ENCODE measurements at places on chromosomes 6 and 20.

GRCh38 chr6:37960139-37960935, 140.8 kb downstream of the ZFAND3 start:
- no peak for DNase-seq

DNA sequence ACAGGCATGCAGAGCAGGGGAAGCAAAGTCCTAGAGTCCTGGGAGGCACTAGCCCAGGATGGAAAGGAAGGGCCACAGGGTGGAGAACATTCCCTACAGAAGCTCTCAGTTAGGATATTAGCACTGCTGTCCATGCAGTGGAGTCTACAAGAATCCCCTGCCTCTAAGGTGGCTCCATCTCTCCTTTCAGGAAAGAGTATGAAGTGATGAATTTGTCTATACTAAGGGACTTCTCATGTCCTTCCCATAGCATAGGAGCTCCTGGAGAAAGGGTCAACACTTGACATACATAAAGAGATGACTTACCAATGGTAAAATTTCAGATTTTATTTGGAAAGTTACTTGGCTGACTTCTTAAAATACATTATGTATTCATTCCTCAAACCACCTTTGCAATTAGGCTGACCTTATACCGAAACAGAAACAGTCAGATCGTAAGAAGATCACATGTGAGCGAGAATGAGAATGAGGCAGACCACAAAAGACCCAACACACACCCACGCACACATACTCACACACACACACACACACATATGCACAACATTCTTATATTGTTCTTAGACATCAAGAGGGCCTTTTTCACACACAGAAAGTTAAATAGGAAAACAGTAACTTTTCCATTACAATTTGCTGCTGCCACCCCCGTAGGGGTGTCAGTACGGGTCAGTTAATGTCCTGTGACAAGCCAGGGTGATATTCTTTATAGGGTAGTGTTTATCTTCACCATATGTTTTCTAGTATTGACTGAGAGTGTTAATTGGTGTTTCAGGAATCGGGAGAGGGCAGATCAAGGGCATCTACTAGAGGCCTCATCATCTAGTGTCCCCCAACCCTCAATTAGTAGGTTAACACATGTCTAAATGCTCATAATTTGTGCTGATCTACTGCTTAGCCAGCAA, 159.4 kb downstream of the FAXC start:
- DNase-seq = no peak

DNA sequence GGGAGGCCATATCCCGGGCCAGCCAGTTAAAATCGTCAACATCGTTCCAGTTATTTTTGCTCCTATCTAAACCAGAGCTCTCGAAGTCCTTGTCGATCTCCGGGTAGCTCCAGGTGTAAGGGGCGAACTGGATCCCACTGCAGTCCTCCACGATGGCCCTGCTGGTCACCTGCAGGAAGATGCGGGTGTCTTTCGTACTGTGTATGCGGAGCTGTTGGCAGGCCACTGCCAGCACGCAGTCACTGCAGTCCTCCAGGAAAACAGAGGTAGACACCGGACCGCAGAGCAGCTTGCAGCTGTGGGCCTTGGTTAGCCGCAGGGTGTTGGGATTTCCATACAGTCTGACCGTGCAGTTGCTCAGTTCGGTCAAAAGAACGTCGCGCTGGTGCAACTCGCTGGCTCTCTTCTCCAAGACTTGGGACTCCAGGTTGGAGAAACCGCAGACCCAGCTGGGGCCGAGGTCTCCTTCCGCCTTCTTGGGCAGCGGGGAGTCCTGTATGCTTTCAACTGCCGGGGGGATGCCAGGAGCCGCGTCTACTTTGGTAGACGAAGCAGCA, 742 bp downstream of the TBCC start:
- no peak for DNase-seq

- no peak for DNase-seq
These were observed 62.3 kb upstream of the TRAF3IP2 start for GRCh38 chr6:111667931-111668330.

DNA sequence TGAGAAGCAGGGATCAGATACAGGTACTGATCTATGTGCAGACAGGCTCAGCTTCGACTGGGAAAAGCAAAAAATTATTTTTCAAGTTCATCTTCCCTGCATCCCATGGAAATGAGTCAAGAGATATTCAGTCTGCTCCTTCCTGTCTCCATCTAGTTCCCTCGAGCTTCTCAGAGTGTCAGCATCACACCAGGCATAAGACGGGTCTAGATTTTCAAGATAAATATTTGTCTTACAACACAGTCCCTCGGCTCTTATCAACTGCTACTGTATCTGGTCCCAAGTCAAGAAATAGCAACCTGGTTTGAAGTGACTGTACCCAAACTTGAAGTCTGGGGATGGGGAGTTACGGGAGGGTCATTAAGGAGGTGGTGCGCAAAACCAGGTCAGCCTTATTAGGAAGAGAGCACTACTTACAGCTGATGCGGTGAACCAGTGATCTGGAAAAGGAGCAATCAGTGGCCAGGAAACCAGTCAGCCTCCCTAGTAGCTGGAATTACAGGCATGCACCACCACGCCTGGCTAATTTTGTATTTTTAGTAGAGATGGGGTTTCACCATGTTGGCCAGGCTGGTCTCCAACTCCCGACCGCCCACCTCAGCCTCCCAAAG, 29.7 kb downstream of the ZMYND8 start:
- no peak for DNase-seq

- DNase-seq = no peak
These were observed 11.8 kb downstream of the ADTRP start for GRCh38 chr6:11766589-11767450.

GRCh38 chr6:34912715-34913464, 23.8 kb downstream of the ANKS1A start:
- DNase-seq = no peak

DNA sequence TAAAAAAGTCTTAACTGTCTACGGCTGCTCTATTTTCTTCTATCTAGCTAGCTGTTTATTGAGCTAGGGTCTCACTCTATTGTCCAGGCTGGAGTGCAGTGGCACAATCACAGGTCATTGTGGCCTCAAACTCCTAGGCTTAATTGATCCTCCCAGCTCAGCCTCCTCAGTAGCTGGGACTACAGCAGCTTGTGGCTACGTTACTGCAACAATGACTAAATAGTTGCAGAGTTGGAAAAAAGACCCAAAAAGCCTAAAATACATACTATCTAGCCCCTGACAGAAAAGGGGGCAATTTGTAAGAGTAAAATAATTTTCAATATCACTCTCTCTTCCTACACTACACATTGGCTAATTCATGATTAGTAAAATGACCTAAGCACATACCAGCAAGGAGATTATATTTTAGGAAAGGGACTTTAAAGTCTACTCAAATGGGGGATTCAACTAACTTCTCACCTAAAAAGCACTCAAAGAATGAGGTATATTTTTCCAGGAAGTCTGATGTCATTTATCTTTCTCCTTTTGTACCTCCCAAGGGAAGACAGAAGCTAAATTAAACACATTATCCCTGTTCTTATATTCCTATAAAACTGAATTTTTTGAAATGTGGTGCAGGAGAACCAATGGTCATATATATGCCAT, 82.8 kb downstream of the ZMYND8 start:
- no peak for DNase-seq

- DNase-seq = no peak
These were observed 130.5 kb downstream of the ZFP64 start for GRCh38 chr20:52060794-52061714.

DNA sequence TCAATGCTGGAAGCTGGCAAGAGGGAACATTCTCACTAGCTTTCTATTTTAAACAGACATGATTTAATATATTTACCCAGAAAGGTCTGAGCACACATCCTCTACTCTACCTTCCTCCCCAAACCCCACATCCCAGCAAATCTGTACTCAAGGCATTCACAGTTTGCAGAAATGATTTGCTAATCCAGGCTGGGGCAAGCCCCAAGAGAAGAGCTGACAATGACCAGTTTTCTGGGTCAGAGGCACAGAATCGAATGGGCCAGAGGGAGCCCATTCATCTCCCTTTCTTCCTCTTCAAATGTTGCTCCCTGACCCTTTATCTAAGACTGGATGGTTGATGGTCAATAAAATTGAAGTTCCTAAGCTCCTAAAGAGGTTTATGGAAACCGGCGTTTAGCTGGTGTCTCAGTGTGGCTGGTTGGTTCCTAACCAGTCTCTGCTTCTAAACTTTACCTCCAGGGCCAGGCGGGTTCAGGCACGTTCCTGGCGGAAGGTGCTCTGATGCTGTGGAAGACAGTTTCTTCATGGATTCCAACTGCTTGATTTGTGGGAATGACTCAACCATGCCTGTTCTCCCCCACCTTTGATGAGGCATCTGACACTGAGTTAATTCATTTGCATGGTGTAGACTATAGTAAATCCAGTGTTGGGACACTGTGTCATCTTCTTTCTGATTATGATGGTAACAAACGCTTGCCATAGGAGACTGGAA, 96.4 kb upstream of the IYD start:
- no peak for DNase-seq

GRCh38 chr6:129022011-129022553, 139.1 kb downstream of the LAMA2 start:
- DNase-seq = no peak

DNA sequence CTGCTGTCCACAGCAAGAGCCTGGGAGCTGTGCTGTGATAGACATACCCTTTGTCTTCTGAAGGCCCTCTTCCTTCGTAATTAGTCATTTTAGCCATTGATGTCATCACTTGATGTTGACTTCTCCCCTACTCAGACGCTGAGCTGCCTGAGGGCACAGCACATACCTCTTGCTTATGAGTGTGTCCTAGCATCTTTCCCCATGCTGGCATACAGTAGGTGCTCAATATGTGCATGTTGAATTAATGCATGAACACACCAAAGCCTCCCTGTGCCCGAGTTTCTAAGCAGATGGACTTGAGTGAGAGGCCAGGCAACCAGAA, 35.8 kb upstream of the FAM83D start:
- DNase-seq = no peak

- no peak for DNase-seq
These were observed 3.2 kb downstream of the OLIG3 start for GRCh38 chr6:137490961-137491360.

DNA sequence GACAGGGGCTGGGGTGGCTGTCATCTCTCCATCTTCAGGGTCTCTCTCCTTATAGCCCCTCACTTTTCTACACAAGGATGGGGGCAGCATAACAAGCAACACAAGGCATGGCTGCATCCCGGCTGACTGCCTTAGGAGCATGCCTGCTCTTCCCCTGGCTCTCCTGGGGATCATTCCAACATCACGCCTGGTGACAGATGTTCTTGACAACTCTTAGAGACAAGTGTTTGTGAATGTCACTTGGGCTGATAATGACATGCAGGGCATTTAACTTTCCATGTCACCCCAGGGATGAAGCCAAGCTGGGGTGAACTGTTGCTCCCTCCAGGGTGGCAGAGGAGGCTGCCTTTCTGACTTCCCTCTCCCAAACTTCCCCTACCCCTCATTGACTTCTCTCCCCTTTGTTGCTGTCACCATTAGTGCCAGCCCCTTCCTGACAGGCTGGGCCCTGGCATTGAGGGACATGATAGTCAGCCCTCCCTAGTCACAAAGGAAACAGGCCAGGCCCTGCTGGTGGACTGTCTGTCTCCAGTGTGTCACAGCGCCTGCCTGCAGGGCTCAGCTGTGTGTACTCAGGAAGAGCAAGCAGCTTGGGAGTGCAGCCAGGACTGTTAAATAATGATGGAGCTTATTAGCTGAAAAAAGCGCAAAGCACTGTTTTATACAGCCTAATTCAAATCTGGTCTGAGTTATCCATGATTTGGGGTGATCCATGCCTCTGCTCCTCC, 161.8 kb downstream of the LRFN2 start:
- DNase-seq = no peak

DNA sequence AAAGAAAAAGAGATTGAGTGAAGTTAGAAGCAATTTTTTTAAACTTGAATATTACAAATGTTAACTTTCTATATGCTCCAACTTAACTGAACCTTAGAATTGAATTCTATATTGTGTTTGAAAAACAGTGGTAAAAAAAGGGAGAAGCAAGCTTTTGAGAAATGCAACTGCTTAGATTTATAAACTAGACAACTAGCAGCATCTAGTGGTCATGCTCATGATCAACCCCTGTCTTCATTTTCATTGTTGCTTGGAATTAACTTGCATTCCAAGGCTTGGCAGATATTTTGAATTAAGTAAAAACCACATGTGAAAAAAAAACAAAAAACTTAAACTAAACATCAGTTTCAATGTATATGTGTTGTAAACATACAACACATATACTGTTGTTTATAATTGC, 113.1 kb downstream of the C6orf58 start:
- no peak for DNase-seq

GRCh38 chr6:17179530-17180073, 77.8 kb downstream of the STMND1 start:
- DNase-seq = no peak

- DNase-seq = no peak
These were observed 65.7 kb downstream of the PSMG4 start for GRCh38 chr6:3324262-3324942.

- DNase-seq = no peak
These were observed 12.1 kb downstream of the TFAP2A start for GRCh38 chr6:10402648-10403311.

GRCh38 chr6:168032005-168032760, 34.7 kb downstream of the KIF25 start:
- no peak for DNase-seq

GRCh38 chr6:46612645-46613044, 40.0 kb downstream of the CYP39A1 start:
- no peak for DNase-seq

DNA sequence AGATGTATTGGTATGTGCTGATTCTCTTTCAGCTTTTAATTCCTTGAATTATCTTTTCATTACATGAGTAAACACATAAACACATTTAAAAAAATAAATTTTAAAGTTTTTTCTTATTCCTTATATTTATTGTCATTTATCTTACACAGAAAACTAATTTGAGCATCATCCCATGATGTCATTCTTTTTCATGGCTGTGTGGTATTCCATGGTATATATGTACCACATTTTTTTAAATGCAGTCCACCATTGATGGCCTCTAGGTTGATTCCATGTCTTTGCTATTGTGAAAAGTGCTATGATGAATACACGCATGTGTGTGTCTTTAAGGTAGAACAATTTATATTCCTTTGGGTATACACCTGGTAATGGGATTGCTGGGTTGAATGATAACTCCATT, 33.3 kb downstream of the OTOR start:
- DNase-seq = no peak

GRCh38 chr6:138692978-138693909, 80.3 kb upstream of the CCDC28A start:
- DNase-seq = no peak

DNA sequence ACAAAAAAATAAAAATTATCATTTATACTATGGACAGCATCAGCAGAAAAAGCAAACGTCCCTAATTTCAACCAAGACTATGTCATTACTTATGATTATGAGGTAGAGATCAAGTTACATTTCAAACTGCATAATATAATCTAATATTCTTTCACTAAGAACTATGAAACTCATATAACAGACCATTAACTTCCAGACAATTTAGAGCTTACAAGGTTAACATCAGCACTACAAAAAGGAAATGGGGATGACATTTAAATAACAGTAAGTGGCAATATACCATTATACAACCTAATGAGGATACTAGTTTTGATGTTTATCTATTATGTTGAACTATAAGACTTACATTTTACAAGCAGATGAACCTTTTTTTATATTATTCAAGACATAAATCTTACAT, 261.0 kb upstream of the THEMIS start:
- no peak for DNase-seq
